Activated CD4-positive, alpha-beta T cell treated with anti-CD3 and anti-CD28 coated beads, Interleukin-2, amount 10 ng/mL, durations not matched to agents 7 days and 5 days (primary cell): ENCODE measurements at places on chromosomes 1 and 21.

DNA sequence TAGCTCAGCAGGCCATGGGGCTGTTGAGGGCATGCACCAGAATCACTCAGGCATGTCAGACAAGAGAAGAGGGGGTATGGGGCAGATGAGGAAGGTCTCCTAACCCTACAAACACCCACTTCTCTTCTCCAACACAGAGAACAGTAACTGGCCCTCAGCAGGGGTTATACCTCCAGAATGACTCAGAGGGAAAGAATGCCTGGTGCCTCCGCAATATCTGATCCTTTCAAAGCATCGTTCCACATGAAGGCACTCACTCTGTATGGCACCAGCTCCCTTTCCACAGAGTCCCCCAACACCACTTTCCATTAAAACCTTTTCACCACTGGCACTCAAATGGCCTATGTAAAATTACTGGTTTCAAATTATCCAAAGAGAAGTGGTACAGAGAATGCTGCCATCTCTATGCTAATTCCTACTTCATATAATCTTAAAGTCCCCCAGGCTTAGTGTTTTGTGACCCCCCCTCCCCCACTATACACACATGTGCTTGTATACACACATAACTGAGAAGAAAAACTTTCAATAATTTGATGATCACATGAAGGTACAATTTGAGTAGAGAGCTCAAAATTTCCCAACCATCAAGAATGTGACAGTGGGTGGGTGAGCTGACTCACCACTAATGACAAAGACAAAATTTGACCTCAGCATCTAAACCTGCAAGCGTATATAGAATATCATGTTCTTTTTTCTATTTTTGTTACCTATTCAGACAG lies 91.5 kb downstream of the SIPA1L2 start:
- no peak for DNase-seq

- no peak for DNase-seq
These were observed 49.4 kb downstream of the MAN1A2 start for GRCh38 chr1:117416546-117417125.

DNA sequence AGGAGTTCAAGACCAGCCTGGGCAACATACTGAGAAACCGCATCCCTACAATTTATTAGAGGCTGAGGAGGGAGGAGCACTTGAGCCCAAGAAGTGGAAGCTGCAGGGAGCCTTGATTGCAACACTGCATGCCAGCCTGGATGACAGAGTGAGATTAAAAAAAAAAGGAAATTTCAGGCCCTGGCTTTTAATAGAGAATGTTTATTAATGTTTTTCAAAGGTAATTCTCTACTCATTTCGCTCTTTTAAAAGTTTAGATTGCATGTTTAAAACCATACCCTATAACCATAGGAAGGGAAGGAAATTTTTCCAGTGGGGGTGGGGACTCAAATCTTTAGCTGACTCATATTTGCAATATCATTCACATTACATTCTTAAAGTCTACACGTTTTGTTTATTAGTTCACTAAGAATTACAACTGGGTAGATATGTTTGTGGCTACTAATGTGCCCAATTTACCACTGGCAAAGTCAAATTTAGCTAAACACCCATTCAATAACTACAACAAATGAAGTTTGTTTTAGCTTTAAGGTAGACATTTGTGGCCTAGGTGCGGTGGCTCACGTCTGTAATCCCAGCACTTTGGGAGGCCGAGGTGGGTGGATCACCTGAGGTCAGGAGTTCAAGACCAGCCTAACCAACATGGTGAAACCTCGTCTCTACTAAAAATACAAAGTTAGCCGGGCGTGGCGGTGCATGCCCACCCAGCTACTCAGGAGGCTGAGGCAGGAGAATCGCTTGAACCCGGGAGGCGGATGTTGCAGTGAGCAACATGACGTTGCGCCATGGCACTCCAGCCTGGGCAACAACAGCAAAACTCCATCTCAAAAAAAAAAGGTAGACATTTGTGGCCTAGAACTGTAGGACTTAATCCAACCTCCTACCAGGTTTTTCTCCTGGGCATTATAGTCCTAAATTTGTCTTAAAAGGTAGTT lies 5.0 kb downstream of the KDM5B start:
- no peak for DNase-seq

DNA sequence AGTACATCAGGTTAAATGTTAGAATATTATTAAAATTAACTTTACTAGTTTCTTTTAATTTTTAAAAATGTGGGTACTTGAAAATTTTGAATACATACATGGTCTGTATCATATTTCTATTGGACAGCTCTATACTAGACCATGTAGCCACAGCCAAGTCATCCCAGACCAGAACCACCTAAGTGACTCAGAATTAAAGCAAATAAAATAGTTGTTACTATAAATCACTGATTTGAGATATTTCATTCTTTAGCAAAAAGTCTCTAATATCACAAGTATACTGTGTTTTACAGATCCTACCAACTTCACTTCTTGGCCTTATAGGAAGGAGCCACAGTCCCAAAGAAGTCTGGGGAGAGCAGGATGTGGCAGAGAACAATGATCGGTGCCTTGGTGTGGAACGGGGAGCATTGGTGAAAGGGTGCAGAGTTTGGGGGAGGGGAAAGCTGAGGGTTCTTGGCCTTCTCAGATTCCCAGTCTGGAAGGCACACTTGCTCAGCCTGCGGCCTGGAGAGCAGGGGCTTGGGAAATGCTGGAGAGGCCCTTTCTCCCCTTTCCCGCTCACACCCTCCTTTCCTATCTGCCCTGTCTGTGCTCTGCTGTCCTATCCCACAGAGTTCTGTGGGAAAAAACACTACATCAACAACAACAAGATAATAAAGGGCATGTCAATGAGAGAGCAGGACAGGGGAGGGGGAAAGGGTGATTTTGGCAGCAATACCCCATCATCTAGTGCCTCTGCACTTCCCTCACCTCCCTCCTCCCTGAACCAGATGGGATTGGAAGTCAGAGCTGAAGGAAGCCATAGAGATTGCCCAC lies 122.1 kb downstream of the NGF start:
- no peak for DNase-seq

GRCh38 chr21:45263534-45263933 lies 24.2 kb downstream of the POFUT2 start:
- no peak for DNase-seq
